ENCODE measurements at places on chromosomes 16 and 17.
A peak's percentile ranks its signal among the peaks of the same experiment; 100 is the strongest.

GRCh38 chr16:14448879-14449278, 181.2 kb downstream of the PARN start:
- DNase-seq = no peak

GRCh38 chr17:50258647-50259476, 15.4 kb upstream of the TMEM92 start:
- DNase-seq = peak; percentile 72

GRCh38 chr16:75315539-75316306, 64.3 kb upstream of the BCAR1 start:
- no peak for DNase-seq

DNA sequence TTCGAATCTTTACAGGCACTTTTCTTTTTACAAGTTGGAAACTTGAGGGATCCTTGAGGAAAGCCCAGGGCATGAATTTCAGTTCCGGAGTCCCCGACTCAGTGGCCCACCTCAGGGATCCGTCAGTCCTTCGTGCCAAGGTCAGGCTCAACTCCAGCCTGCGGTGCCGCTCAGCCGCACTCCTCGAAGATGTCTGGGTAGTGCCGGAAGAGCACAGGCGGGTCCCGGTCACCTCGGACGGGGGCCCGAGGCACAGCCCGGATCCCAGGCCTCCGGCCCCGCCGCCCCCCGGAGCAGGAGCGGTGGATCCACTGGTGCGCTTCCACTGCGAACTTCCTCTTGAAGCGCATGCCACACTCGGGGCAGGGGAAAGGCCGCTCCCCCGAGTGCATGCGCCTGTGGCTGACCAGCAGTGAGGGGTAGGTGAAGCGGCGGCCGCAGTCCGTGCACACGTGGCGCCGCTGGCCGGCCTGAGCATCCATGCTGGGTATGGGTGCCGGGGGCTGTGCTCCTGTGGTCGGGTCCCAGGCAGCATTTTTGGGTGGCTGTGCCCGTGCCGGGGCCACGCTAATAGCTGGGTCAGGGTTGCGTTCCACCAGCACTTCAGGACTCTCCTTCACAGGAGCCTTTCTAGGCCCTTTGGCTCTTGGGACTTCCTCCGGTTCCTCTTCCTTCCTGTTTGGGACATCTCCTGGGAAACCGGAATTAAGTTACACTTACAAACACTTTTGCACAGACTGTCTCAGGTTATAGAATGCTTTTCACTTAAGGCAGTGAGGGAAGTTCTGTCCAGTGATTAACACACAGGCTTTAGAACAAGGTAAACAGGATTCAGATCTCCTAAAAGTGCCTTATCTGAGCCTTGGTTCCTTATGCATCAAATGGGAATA, 1.5 kb downstream of the ZNF688 start:
- DNase-seq = no peak

GRCh38 chr16:80034469-80034826, 433.9 kb upstream of the MAF start:
- no peak for DNase-seq

GRCh38 chr16:70649300-70649699, 2.9 kb downstream of the IL34 start:
- no peak for DNase-seq

DNA sequence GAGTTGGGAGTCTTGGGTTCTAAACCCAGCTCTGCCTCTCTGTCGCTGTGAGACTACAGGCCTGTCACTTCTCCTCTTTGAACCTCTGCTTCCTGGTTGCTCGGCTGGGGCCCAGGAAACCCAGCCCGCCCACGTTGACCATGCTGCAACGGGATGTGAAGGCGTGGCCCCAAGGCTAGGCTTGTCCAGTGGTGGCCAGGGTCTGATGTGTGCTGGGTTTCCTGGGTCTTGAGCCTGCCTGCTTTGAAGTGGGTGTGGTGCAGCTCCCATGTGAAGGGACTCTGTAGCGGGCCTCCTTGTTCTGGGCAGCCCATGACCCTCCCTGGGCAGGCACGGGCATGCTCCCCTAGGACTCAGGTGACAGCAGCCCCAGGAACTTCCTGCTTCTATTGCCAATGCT, 82.3 kb downstream of the SDR42E1 start:
- no peak for DNase-seq

DNA sequence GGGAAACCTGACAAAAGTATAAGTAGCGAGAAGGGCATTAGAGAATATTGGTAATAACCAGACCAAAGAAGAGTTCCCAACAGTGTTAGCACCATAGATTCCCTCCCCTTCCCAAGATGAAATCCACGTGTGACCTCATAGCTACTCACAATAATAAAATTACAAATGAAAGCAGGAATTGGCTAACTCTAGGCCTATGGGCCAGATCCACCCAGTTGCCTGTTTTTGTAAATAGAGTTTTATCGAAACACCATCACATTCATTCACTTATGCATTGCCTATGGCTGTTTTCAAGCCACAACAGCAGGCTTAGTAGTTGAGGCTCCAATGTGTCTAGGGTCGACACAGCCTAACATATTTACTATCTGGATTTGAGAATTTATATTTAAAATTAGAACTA, 7.8 kb downstream of the CPHXL start:
- DNase-seq = no peak

DNA sequence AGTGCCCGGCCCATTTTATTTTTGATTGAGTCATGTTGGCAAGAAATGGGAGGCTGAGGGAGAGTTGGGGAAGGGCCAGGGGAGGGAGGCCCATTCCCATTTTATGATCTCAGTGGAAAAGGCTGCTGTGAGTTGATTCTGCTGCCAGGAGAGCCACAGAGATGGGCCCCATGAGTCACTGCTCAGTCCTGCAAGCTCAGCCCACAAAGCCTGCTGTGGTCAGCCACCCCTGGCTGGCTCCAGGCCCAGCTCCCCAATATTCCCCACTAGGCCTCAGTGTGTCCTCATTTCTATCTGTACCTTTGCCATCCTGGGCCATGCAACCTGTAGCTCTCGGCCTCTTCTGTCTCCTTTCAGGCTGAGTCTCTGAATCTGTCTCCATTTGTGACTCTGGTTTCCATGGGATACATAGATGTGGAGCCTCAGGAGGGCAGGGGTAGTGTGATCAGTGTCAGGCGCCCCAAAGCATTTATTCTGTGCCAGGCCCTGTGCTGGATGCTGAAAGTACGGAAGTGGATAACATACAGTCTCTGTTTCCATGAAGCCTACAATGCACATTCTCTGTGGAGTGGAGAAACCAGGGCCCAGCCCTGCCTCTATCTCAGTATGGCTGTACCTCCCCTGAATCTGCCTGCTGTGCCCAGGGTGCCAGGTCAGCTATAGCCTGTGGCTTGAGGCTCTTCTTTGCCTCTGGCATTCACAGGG, 1.9 kb upstream of the PLEKHG4 start:
- no peak for DNase-seq

DNA sequence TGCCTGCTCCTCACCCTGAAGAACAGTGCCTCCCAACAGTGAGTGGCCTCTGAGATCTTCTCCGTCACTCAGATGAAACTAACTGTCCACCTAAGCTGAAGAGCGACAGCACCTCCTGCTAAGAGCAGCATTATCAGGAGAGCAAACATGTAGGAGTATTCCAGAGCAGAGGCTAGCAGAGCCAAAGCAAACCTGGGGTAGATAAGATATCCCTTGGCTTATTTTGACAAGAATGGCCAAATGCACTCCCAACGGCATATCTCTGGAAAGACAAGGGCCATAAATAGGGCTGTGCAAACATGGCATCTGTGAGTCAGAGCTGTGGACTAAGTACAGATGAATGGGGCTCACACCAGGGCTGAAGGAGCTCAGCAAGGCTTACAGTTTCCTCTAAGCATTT, 96.3 kb downstream of the NDEL1 start:
- no peak for DNase-seq

GRCh38 chr17:82592767-82593589, 55.3 kb downstream of the WDR45B start:
- peak; percentile 62 for DNase-seq

DNA sequence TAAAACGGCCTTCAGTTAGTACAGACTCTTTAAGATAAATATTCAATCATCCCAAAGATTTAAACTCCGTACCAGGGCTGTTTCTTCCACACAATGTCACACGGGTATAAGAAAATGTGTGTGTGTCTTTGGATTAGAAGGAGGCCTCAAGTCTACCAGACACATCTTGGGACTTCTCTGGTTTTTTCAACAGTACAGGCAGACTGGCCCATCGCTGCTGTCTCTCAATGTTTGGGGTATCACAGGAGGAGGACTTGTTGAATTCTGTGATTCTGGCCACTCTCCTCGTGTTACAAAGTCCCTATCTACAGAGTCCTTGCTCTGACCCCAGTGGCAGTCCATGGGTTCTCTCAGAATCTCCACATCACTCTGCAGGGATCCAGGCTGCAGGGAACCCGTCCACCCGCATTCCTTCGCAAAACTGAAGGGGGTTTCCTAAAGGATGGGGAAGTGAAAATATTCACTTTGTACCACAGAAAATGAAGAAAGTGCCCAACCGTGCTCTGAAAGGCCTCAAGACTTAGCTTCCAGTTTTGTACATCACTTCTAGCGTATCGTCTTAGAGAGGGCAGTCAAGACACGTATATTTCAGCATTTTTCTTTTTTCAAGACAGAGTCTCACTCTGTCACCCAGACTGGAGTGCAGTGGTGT, 373.2 kb downstream of the NPIPA8 start:
- DNase-seq = no peak

GRCh38 chr17:3011891-3012290, 51.5 kb downstream of the OR1D5 start:
- DNase-seq = no peak

DNA sequence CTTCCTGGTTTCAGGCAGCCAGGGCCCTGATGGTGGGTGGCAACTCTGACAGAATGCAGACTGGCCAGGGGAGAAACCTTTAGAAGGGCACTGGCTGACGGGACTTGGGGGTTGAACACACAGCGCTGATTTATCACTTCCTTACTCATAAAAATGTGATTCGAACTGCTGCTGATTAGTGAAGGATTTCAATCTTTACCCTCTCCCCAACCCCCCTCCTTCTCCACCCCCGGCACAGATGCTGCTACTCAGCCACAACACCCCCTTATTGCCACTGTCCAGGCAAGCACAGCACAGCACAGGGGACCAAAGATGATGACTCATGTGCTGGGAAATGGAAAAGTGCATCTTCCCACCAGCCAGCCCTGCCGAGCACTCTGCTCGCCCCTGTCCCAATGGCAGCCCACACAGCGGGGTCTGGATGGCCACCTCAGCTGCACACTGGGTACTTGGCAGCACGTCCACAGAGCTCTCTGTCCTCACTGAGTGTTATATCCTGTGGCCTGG, 70.1 kb downstream of the SMG6 start:
- no peak for DNase-seq

GRCh38 chr17:41665566-41666236, 23.0 kb upstream of the EIF1 start:
- DNase-seq = peak; percentile 94

- DNase-seq = no peak
Observed at GRCh38 chr16:5762362-5762761, 664.8 kb upstream of the EEF2KMT start.

DNA sequence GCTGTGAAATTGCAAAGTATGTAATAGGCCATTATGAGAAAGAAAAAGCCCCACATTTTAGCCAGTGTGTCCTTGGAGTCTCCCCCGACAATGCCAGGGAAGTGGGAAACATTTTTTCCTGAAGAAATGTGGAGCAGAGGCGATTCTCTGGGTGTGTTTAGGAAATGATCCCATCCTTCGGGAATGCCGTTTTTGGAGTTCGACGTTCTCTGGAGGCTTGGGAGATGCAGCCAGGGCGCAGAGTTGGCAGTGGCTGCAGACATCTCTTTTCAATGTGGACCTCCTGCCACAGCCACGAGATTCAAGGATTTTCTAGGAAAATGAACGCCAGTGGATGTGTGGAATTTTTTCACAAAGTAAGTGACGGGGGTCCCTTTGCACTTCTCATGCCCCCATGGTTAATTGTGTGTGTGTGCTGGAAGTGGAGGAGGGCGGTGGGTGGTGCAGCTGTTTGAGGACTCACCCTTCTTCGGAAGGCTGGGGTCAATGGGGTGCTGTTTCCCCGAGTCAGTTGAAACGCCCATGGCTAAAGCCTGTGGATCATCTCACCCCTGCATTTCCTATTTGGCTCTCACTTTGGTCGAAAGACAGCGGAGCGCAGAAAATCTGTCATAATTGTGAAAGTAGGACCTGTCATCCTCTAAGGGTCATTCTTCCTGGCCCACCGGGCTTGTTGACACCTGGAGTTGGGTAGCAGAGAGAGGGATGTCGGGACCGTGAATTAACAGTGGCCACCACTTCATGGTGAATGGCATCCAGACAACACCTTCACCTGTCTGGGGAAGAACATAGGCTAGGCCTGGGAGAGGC, 73.2 kb downstream of the CMIP start:
- DNase-seq = no peak

- DNase-seq = no peak
Observed at GRCh38 chr17:38447502-38448085, 19.3 kb downstream of the ARHGAP23 start.

DNA sequence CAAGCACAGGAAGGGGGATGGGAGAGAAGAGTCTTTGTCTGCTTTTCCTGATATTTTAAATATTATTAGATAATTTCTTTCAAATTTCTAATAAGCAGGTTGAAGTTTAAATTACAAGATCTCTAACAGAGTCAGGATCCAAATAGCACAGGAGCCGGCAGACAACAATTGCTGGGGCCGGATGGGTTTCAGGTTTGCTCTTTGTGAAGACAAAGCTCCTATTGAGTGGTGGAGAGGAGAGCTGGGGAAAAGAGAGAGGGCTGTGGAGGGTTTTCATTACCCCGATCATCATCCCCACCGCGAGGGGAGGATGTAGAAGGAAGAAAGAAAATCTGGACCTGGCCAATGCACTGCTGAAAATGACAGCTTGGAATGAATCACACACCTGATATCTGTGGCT, 197.3 kb downstream of the SOX9 start:
- no peak for DNase-seq

DNA sequence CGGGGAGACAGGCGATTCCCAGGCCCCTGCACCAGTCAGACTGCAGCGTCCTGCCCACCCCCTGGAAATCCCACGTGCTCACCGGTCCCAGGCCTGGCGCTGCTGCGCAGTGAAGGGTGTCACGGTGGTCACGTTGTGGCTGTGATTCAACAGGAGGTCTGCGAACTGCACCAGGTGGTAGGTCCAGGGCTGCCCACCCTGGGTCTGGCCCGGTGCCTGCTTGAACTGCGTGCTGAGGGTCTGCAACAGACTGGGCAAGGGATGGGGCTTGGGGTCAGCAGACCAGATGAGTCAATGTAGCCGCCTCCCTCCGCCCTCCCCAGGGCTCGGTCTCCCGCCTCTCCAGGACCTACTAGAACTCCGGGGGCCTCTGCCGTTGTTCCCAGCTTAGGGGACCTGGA, 7.1 kb downstream of the MYBBP1A start:
- no peak for DNase-seq

DNA sequence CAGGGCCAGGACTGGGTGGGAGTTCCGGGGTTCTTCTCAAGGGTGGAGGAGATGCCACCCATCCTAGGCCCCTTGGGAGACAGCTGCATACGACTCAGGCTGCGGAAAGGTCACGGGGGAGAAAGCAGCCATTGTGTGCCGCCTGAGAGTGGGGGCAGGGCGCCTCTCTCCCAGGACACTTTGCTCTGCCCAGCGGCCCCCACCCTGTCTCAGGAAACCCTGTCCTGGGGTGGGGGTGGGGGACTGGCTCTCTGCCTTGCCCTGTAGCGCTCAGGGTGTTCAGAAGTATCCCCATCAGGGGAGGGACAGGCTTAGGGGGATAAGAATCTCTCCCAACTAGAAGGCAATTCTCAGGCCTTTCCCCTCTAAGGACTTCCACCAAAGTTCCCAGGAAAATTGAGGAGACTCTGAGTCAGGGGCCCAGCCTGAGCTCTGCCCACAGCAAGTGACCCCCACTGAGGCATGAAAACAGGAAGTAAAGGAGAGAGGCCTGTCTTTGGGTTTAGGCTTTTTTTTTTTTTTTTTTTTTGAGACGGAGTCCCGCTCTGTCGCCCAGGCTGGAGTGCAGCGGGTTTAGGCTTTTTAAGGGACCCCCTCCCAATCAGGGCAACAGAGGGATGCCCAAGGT, 4.9 kb downstream of the GIT1 start:
- DNase-seq = no peak

GRCh38 chr17:82872591-82873520, 33.0 kb upstream of the ZNF750 start:
- no peak for DNase-seq

All from spinal cord (tissue), 10 donors.